CD8-positive, alpha-beta memory T cell (primary cell): ENCODE measurements at places on chromosomes 5 and 9. TPM values are rescaled to one million over a fixed set of nuclear protein-coding genes. Genes with fewer than 3 reads are reported as not detected.

GRCh38 chr5:178231539-178232123 lies 971 bp downstream of the PHYKPL start:
- no peaks in the 10 kb centered on the region for H3K27me3 ChIP-seq
- H3K4me3 ChIP-seq: peak overlapping the region; percentile 82
- peaks cover 50% of the 10 kb centered on the region for H3K4me1 ChIP-seq
- H3K27ac ChIP-seq: peak overlapping the region; percentile 80
- no peak for DNase-seq

GRCh38 chr9:126348911-126349550 lies 22.4 kb downstream of the MVB12B start:
- H3K4me1 ChIP-seq: no peaks in the 10 kb centered on the region
- H3K27me3 ChIP-seq: no peaks in the 10 kb centered on the region
- DNase-seq: no peak
- no peak overlapping the region for H3K27ac ChIP-seq
- no peak overlapping the region for H3K4me3 ChIP-seq

GRCh38 chr5:6710070-6710469 lies 3.2 kb upstream of the TENT4A start:
- H3K27me3 ChIP-seq: no peaks in the 10 kb centered on the region
- H3K4me1 ChIP-seq: peaks cover 4% of the 10 kb centered on the region

SCGB3A2 gene
- total RNA-seq: not detected

DNA sequence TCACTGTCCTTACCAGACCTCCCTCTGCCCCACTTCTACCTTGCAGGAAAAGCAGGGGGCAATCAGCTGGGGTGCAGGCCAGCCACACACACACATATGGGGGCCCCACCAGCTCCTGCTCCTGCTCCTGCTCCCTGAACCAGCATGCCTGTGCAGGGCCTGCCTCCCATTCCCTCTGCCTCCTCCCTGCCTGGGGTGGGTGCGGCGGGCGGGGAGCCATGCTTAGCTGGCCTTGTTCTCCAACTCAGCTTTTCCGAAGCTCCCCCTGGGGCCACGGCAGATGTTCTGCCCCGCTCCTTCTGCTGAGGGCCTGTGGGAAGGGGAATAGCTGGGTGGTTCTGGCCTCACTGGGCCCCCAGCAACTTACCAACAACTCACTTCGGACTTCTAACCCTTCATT lies 89.8 kb downstream of the ZNF354C start:
- no peaks in the 10 kb centered on the region for H3K27me3 ChIP-seq
- H3K4me1 ChIP-seq: no peaks in the 10 kb centered on the region
- no peaks in the 10 kb centered on the region for H3K36me3 ChIP-seq
- H3K4me3 ChIP-seq: no peak overlapping the region
- no peak overlapping the region for H3K27ac ChIP-seq

TLX3 gene
- total RNA-seq: not detected

RPL37 gene
- total RNA-seq: 1,731 TPM

GRCh38 chr9:5842929-5843793 lies 10.2 kb upstream of the ERMP1 start:
- no peaks in the 10 kb centered on the region for H3K27me3 ChIP-seq
- H3K27ac ChIP-seq: no peak overlapping the region
- no peaks in the 10 kb centered on the region for H3K36me3 ChIP-seq
- H3K4me1 ChIP-seq: peaks cover 55% of the 10 kb centered on the region
- no peak for DNase-seq

DNA sequence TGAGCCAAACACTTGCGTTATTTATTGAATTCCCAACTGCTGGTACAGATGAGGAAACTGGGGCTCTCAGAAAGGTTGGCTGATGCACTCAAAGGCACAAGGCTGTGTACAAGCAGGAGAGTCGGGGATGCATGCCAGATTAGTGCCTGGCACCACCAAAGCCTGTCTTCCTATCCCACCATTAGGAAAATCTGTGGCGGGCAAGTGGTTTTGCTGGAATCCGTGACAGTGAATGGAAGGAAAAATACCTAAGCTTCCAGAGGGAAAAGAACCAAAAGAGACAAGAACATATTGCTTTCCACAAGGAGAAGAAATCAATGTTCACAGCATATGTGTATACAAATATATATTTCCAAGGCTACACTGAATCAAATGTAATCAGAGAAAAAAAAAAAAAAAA lies 51.1 kb downstream of the PSMB7 start:
- peaks cover 4% of the 10 kb centered on the region for H3K4me1 ChIP-seq
- no peak overlapping the region for H3K4me3 ChIP-seq
- H3K27ac ChIP-seq: no peak overlapping the region
- no peak for DNase-seq
- no peaks in the 10 kb centered on the region for H3K27me3 ChIP-seq

DNA sequence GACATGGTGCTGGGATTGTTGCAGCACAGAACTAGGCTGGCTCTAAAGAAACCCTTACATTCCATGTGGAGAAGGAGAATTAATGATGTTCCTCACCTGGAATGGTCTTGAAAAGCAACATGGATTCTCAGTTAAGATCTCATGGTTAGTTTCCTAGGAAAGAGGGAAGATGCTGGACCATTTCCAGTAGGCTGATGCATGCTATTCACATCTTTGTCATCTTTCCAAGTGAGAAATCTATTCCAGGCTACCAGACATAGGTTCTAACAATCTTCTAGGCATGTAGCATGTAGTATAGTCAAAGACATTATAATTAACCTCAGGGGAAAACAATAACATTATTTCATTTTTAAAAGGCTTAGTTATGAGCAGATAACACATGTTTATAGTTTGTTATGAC lies 44.3 kb downstream of the TMEM252 start:
- H3K36me3 ChIP-seq: no peaks in the 10 kb centered on the region
- H3K27ac ChIP-seq: no peak overlapping the region
- H3K4me3 ChIP-seq: no peak overlapping the region

IRX2 gene
- total RNA-seq: not detected

RNF224 gene
- total RNA-seq: not detected

FBXW11 gene
- total RNA-seq: 46.9 TPM

ACTBL2 gene
- not detected for total RNA-seq

- no peaks in the 10 kb centered on the region for H3K27me3 ChIP-seq
- no peak for DNase-seq
- H3K36me3 ChIP-seq: no peaks in the 10 kb centered on the region
- H3K4me3 ChIP-seq: no peak overlapping the region
These were observed 90.6 kb downstream of the PTCD2 start for GRCh38 chr5:72410688-72411295.

SPEF2 gene
- total RNA-seq: 6.8 TPM

DNA sequence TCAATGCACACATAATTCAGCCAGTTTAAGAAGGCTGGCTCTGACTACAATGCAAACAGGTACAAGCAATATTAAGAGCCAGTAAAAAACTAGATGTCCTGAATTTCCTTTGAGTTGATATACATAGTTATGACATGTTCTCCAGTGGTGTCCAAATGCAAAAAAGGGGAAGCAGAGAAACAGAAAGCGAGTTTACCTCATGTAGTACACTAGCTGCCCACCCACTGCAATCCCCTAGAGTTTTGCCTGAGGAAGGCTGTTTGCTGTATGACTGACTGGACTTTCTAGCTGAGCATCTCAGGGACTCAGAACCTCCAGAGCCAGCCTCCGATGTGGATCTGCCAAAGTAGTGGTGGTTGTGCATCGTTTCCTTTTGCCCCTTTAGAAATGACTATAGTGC lies 44.8 kb upstream of the SLC1A3 start:
- H3K4me3 ChIP-seq: no peak overlapping the region
- H3K27me3 ChIP-seq: no peaks in the 10 kb centered on the region
- no peak for DNase-seq
- no peaks in the 10 kb centered on the region for H3K36me3 ChIP-seq
- no peak overlapping the region for H3K27ac ChIP-seq

GRCh38 chr9:87701931-87702421 lies 23.9 kb upstream of the CTSL start:
- no peak overlapping the region for H3K27ac ChIP-seq
- no peak for DNase-seq
- no peaks in the 10 kb centered on the region for H3K4me1 ChIP-seq
- H3K36me3 ChIP-seq: no peaks in the 10 kb centered on the region
- no peaks in the 10 kb centered on the region for H3K27me3 ChIP-seq

GRCh38 chr5:6730407-6730806 lies 17.2 kb downstream of the TENT4A start:
- H3K27me3 ChIP-seq: no peaks in the 10 kb centered on the region
- peaks cover 60% of the 10 kb centered on the region for H3K4me1 ChIP-seq
- H3K36me3 ChIP-seq: no peaks in the 10 kb centered on the region
- no peak for DNase-seq

DNA sequence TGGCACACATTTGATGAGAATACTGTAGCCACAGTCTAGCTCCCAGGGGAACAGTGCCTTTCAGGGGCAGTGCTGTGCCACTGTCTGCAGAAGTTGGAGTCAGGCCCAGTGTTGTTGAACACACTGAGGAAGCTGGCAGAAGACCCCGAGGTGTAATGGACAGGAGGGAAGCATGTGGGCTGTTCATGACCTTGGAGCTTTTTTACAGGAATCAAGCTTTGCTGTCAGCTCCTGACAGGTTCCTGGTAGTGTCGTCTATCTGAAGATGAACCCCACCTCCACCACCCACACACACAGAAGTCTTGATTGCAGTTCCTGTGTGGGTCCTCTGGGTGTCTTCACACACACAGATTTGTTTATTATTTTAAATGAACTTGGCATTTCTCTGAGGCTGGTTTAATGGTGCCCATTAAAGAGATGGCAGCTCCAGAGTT lies 40.3 kb upstream of the TNFAIP8 start:
- peaks cover 94% of the 10 kb centered on the region for H3K4me1 ChIP-seq
- H3K4me3 ChIP-seq: no peak overlapping the region
- no peaks in the 10 kb centered on the region for H3K36me3 ChIP-seq
- DNase-seq: peak; percentile 69
- no peaks in the 10 kb centered on the region for H3K27me3 ChIP-seq

FNIP1 gene
- 16.0 TPM for total RNA-seq

GRCh38 chr5:138352722-138353559 lies 456 bp downstream of the KDM3B start:
- H3K27me3 ChIP-seq: no peaks in the 10 kb centered on the region
- no peaks in the 10 kb centered on the region for H3K36me3 ChIP-seq
- peak overlapping the region; percentile 84 for H3K4me3 ChIP-seq
- H3K4me1 ChIP-seq: peaks cover 25% of the 10 kb centered on the region

ADAMTSL1 gene
- total RNA-seq: not detected

ANKRD33B gene
- 32.7 TPM for total RNA-seq

DNA sequence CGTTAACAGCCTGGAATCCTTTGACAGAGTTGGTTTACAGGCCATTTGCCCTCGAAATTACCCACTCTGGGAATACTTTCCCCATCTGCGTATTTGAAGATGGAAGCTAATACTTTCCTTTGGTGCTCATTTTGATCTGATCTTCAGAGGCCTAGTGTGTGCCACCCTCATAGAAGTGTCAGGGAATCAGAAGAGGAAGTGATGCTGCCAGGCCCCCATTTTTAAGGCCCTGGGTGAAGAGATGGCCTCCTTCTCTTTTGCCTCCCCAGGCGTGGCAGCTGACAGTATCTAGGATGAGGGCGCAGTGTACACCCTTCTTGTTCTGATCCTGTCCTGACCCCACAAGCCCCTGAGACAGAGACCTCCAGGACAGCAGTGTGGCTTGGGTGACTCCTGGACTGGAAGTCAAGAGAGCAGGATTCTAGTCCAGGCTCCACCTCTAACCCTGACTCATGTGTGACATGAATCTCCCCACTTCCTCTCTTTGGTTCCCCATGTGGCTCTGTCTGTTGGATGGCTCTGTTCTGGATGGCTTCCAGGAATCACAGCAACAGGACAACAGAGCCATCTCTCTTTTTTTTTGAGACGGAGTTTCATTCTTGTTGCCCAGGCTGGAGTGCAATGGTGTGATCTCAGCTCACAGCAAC lies 27.8 kb downstream of the CSF1R start:
- no peak overlapping the region for H3K27ac ChIP-seq
- no peaks in the 10 kb centered on the region for H3K36me3 ChIP-seq

DNA sequence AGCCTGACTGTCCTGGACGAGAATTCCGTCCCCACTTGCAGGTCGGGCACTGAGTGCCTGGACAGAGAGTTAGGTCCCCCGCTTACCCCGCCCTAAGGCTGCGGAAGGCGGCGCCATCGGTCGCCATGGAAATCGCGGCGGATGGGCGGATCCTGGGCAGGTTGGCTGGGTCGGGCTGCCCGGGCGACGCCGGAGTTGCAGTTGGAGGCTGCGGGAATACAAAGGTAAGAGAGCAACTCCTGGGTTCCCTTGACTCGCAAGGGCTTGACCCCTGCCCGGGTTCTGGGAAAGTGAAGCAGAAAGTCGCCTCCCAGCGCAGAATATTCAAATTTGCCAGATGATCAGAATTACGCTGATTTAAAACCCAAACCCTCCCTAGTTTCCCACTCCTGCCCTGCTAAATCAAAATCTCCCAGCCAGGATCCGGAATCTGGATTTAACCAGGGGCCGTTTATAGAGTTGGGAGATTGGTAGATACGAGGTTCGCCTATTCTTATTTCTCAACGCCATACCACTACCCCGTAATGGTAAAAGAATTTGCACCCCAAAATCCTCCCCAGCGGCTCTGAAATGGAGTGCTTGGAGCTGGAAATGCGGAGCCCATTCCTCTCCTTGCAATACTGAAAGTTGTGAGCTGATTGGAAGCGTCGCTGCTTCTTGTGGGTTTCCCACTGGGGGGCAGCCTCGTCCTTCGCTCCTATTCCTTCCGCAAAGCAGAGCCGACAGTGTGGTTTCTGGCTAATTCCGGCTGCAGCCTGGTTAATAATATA lies 156.4 kb upstream of the RASEF start:
- no peaks in the 10 kb centered on the region for H3K36me3 ChIP-seq
- DNase-seq: no peak
- H3K4me1 ChIP-seq: no peaks in the 10 kb centered on the region
- no peak overlapping the region for H3K27ac ChIP-seq

DNA sequence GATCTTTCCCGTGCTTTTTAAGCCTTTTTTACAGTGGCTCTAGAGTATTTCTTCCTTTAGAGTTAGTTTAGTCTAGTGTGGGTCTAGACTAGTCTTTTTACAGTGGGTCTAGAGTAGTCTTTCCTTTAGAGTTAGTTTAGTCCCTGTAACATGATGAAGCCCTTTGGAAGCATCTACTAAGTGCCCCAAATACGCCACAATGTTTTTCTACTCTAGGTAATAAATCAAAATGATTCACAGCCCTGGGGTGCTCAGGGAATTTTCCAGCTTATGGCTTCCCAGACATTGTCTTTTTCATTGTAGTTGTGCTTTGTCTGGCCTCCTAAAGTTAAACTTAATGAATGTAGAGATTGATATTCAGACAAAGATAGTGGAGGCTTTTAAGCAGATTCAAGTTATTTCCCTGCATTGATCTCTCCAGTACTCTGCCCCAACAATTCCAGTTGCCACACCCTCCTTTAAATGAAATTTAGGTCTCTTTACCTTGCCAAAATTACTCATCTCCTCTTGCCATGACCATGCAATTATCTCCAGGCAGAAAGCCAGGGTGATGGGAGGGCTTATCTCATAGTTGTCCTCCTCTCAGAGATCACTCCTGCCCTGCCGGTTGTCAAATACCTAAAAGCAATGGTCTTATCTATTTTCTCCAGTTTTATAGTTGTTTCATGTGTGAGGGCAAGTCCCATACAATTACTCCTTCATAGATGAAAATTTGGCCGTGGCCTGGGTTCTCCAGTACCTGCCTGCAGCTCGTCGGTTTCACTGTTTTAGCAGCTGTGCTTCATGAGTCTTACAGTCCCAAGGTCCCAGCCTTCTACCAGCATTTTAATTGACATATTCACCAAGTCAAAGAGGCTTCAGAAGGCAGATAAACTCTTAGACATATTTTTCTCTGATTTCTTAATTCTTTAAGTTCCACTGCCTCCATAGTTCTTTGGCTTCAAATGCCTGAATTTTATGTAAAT lies 794.0 kb upstream of the COX7C start:
- H3K4me1 ChIP-seq: no peaks in the 10 kb centered on the region
- H3K27ac ChIP-seq: no peak overlapping the region
- H3K27me3 ChIP-seq: no peaks in the 10 kb centered on the region
- DNase-seq: no peak
- no peak overlapping the region for H3K4me3 ChIP-seq
